ENCODE measurements at places on chromosomes 6 and 20. TPM values are rescaled to one million over a fixed set of nuclear protein-coding genes. Genes with fewer than 3 reads are reported as not detected.

GRCh38 chr6:142569676-142570075, 267.9 kb downstream of the ADGRG6 start:
- no peak for DNase-seq

GRCh38 chr6:6246544-6246943, 73.9 kb downstream of the F13A1 start:
- DNase-seq, result no peak

Gene GNAS-AS1
- total RNA-seq, result 6.3 TPM

Gene MEI4
- 1.5 TPM for total RNA-seq

Gene UBE2V1
- 138 TPM for total RNA-seq

Gene WFDC5
- total RNA-seq, result not detected

Gene BPIFB4
- total RNA-seq, result not detected
